ENCODE measurements at places on chromosomes 4 and X. TPM values are rescaled to one million over a fixed set of nuclear protein-coding genes. Genes with fewer than 3 reads are reported as not detected.
A peak's percentile ranks its signal among the peaks of the same experiment; 100 is the strongest.

The MAGEC1 gene
- not detected for total RNA-seq

DNA sequence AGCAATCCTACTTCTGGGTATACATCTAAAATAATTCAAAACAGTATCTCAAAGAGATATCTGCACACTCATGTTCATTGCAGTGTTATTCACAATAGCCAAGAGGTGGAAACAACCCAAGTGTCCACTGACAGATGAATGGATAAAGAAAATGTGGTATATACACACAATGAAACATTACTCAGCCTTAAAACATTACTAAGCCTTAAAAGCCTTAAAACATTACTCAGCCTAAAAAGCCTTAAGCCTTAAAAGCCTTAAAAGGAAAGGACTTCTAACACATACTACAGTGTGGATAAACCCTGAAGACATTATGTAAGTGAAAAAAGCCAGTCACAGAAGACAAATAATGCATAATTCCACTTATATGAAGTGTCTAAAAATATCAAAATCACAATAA is 40.3 kb upstream of the TFDP3 start:
- DNase-seq, result no peak

The ARHGAP10 gene
- total RNA-seq, result 43.5 TPM

The DYNLT3 gene
- 25.9 TPM for total RNA-seq

GRCh38 chr4:40916880-40917279 is 167.1 kb downstream of the NSUN7 start:
- DNase-seq, result no peak

The STS gene
- total RNA-seq, result 6.2 TPM

- no peak for DNase-seq
Observed at GRCh38 chr4:122458625-122459024, 2.1 kb upstream of the IL2 start.

GRCh38 chr4:186953599-186954260 is 230.1 kb upstream of the FAT1 start:
- peak; percentile 69 for DNase-seq

GRCh38 chrX:16310326-16310725 is 143.0 kb downstream of the MAGEB17 start:
- DNase-seq, result no peak

DNA sequence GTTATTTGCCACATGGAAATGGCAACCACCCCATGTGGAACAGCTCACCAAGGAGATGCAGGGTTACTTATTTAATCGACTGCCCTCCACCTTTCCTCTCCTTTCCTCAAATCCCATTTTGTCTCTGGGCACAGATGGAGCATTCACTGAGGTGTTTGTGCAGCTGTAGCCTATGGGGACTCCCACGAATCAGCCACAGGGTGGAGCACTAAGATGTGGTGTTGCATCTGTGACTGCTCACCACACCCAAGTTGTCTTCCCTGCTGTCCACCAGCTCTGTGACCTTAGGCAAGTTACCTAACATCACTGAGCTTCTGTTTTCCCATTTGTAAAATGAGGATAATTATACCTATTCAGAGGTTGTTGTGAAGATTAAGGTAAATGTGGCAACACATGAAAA is 252.4 kb upstream of the CPEB2 start:
- no peak for DNase-seq

The DCHS2 gene
- total RNA-seq, result not detected

- no peak for DNase-seq
Observed at GRCh38 chrX:55778322-55778721, 60.8 kb downstream of the RRAGB start.

The AKAP4 gene
- not detected for total RNA-seq

GRCh38 chr4:91256043-91256442 is 1047.7 kb upstream of the GRID2 start:
- DNase-seq, result no peak

DNA sequence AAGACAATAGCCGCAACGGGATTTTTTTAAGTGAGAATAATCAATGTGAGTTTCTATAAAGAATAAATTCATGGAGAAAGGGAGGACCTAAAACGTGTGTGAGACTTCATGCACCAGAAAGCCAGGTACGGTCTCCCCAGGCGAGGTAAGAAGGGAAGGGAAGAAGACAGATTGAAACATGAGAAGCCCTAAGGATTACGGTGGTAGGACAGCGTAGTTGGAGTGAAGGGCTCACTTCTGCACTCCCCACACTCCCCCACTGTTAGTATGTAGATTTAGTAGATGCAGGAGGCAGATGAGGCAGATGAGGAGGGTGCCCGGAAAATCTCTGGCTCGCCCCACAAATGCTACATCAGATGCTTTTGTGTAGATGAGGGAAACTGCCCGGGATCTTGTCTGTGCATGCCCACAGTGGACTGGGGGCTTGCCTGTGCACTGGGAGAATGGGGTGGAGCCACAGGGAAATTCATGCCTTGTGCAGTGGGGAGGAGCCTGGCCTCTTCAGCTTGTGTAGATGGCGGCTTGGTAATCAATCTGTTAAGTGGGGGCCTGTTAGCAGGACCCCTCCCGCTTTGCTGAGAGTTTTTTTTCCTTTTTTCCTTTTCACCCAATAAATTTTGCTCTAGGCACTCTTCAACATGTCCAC is 1544.5 kb upstream of the TENM3 start:
- no peak for DNase-seq

- DNase-seq, result no peak
Observed at GRCh38 chrX:133085785-133086184, 11.1 kb downstream of the USP26 start.

GRCh38 chr4:48633657-48634056 is 143.6 kb downstream of the ZAR1 start:
- no peak for DNase-seq

DNA sequence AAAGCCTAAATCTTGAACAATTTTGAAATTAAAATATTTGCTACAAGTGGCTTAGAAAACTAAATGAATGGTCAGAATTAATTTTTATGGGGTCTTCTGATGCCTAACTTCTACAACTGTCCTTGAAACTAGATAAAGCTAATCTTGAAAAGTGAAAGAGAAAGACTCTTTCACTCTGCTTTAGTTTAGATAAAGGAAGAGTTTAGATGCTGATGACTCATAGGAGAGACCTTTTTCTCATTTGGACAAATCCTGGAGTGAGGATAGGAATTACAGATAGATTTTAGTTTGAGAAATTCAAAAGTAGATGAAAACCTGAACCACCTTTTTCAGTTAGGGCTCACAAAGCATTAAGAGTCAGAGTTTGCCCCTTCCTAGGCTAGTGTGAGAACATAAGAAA is 342.3 kb upstream of the GRID2 start:
- DNase-seq, result no peak

DNA sequence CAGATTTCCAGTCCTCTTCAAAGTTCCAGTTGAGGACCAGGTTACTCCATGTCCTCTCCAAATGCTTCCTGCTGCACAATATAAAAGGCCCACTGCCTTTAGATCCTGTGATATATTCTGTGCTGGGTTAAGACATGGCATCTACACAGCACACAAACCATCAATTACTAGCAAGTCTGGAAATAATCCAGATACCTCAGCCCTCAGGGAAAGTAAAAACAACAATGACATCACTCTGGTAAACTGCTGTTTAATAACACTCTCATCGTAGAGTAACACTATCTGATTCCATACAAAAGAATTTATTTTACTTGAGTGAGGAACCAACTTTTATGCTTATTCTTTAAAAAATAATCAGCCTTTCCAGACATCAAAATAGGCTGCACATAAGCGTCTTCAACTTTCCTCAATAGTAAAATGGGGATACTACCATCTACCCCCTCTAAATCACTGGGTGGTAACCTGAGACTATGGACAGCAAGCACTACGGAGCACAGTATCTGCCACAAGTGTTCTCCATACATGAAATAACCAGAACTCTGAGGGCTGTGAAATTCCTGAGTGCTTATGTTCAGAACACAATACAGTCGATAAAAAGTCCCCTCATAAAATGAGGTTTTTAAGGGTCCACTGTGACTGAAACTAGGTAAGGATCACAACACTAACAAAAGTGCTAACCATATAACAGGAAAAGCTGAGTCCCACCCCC is 53.4 kb downstream of the ABCG2 start:
- DNase-seq, result no peak

DNA sequence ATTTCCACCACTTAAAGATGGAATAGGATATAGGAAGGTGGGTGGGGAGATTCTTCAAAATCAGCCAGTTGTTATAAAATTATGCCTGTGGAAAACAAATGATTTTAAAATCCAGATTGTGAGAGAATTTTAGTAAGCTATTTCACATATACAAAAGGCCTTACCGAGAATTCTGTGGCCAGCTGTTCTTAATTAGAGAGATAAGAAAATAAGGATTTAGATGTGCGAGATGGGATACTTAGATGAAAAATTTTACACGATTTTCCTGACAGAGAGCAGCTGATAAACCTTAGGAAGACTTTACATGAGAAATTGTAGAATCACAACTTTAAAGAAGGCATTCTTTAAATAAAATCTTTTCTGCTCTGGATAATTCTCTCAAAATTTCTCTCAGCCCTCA is 94.5 kb upstream of the IQCM start:
- no peak for DNase-seq

The FAM47A gene
- total RNA-seq, result not detected

DNA sequence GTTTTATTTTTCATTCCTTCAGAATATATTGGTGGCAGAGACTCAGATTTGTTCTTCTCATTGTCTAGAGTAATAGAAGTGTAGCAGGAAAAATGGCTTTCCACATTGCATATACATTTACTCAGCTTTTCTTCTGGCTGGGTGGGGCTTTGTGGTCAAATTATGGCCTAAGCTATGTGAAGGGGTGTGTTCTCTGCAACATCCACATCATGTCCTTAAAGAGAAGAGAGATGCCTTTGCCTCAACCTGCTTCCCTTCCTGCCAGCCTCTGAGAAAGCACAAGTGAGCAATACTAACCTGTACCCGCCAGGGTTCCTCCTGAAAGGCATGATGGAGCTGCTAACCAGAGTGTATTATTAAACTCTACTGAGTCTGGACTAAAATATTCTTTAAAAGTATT is 695.6 kb upstream of the FAM241A start:
- no peak for DNase-seq

DNA sequence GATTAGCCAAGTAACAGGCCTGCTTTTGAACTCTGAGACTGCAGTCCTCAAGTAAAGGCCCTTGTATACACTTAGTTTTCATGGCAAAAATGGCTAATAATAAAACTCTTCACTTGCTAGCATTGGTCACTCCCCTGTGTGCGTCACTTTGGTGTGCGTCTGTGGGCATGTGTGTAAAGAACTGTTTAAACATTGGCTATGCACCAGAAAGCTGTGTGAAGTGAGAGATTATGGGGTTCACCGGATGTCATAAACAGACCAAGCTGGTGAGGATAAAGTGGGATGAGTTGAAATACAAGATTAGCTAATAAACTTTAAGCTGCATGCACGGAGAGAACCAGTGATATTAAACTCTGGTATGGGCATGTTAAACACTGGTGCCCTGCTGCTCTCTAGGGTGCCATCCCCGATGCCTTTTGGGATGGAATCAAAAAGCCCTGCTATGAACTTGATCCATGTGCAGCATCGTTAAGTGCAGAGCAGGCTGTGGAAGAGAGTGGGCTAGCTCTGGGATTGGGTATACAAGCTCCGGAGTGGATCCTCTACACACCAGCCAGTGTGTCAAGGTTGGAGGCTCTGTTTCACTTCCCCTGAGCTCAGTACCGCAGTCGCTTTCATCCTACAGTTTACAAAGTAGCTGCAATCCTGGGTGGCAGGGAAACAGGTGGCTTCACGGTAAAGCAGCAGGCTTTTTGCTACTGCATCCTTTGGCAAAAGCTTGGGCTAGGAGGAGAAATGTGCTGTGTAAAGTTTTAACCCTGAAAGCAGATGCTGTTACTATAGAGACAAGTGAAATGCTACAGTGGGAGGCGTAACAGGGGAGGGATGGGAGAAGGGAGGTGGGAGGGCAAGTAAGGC is 108.3 kb upstream of the SLC4A4 start:
- no peak for DNase-seq

DNA sequence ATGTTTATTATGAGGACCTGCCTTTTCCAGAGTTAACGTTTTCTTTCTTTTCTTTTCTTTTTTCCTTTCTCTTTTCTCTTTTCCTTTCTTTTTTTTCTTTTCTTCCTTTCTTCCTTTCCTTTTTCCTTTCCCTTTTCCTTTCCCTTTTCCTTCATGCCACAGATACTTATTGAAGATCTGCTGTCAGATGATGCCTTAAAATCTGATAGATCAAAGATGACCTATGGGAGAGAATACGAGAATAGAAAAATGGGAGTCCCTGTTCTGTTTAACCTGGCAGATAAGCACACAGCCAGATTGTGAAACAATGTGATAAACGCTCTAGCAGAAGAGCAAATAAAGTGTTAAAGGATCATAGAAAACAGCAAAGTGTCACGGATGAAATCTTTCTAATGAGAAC is 38.9 kb downstream of the AFF1 start:
- no peak for DNase-seq

DNA sequence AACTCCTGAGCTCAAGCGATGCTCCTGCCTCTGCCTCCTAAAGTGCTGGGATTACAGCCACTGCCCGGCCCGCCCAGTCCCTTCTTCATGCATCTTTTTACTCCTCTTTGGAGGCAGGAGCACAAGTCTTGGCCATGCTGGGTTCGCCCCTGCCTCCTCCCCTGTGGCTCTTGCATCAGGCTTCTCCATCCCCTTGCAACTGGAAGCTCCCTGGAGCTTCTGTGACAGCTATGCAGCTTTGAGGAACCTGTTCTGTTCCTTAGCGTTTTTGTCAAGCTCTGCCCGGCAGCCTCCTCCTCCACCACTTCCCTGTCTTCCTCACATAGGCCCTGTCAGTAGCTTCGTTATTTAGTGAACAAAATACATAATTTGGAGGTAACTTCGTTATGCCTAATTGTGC is 73.9 kb downstream of the PSAPL1 start:
- DNase-seq, result no peak

- no peak for DNase-seq
Observed at GRCh38 chr4:24417206-24417605, 167.1 kb downstream of the DHX15 start.

The NSDHL gene
- total RNA-seq, result 14.1 TPM

- no peak for DNase-seq
Observed at GRCh38 chr4:160233141-160233540, 1130.3 kb downstream of the RAPGEF2 start.

The VSIG1 gene
- total RNA-seq, result not detected

The SFRP2 gene
- 1.5 TPM for total RNA-seq

GRCh38 chr4:186765673-186766546 is 42.3 kb upstream of the FAT1 start:
- DNase-seq, result no peak

GRCh38 chrX:5397409-5397808 is 831.3 kb downstream of the NLGN4X start:
- no peak for DNase-seq

DNA sequence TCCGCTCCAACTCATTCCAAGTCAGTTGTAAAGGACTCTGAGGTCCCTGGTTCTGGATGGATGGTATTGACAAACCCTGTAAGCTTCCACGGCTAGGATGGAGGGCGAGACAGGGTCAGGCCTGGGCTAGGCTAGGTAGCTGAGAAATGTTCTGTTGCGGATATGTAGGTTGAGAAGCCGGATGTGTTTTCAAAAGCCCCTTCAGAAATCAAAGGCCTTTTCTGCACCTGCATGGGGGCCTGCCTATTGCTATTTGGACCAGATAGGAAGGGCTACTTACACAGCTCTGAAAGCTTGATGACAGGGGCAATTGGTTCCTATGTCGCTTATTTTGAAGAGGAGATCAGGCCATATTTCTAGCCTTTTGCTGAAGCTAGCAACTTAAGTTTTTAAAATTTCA is 1.9 kb upstream of the DRP2 start:
- no peak for DNase-seq

The NLGN4X gene
- 4.2 TPM for total RNA-seq

GRCh38 chrX:17497193-17497592 is 122.2 kb downstream of the NHS start:
- DNase-seq, result no peak

GRCh38 chrX:135484641-135485289 is 35.7 kb upstream of the INTS6L start:
- DNase-seq, result no peak
